A549 treated with AZD2906 at 1 μM for 4 hours (cell line): ENCODE measurements at places on chromosomes 7 and 10. TPM values are rescaled to one million over a fixed set of nuclear protein-coding genes. Genes with fewer than 3 reads are reported as not detected.

The NRF1 gene
- 9.2 to 10.3 TPM (median 9.8 TPM) in 5 replicates for total RNA-seq

The TAS2R5 gene
- total RNA-seq = 0.28 to 0.44 TPM (median 0.36 TPM) in 5 replicates

The HTRA1 gene
- total RNA-seq = 47.9 to 56.4 TPM (median 48.7 TPM) in 5 replicates

The LIPN gene
- not detected in 5 replicates for total RNA-seq

The PAPOLB gene
- not detected in 5 replicates for total RNA-seq

The LIPK gene
- not detected in 5 replicates for total RNA-seq

The PILRA gene
- total RNA-seq = 2.6 to 5.1 TPM (median 4.1 TPM) in 5 replicates
